ENCODE measurements at places on chromosomes 5 and 9. TPM values are rescaled to one million over a fixed set of nuclear protein-coding genes. Genes with fewer than 3 reads are reported as not detected.

ITGA1 gene
- total RNA-seq, result 23.1 TPM

FAM221B gene
- not detected for total RNA-seq

MYOT gene
- not detected for total RNA-seq

SPATA31E1 gene
- total RNA-seq, result not detected

CMYA5 gene
- 0.13 TPM for total RNA-seq

PCSK1 gene
- total RNA-seq, result not detected

FCN2 gene
- not detected for total RNA-seq

DNA sequence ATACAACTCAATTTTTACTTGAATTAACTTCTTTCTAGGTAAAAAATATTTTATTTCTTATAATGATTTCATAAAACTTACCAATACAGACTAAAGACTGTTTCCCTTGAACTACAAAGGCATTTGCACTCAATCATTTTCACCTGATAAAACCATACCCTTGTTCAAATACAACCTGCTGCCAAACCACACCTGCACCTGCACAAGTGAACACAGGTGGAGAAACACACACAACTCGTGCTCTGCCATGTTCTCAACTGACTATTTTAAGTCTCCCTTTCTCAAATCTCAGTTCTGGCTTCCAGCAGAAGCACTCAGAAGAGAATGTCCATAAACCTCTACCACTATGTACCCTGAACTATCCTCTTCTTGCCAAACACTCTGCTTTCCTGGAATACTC, 1892.1 kb downstream of the MAT2B start:
- no peak overlapping the region for H3K4me3 ChIP-seq
- no peaks in the 10 kb centered on the region for H3K27me3 ChIP-seq
- DNase-seq, result no peak
- no peaks in the 10 kb centered on the region for H3K36me3 ChIP-seq

DNA sequence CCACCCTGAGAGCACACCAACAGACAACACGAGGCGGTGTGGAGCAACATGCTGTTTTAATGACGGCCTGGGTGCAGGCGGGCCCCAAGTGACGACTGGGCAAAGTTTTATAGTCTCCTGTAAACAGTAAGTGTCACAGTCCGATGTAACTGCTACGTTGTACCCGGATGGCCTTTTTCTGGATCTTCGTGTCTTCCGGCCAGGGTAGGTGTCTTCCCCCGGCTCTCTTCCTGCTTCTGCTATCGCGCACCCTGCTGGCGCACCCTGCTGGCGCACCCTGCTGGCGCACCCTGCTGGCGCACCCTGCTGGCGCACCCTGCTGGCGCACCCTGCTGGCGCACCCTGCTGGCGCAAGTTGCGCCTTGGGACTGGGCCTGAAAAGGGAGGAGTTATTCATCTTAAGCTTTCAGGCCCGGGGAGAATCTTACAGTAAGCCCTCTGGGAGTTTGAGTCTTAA, 143.0 kb upstream of the TARS1 start:
- H3K27me3 ChIP-seq, result no peaks in the 10 kb centered on the region
- H3K27ac ChIP-seq, result no peak overlapping the region

GRCh38 chr5:97071101-97071500, 71.3 kb downstream of the LIX1 start:
- H3K4me3 ChIP-seq, result no peak overlapping the region
- no peaks in the 10 kb centered on the region for H3K36me3 ChIP-seq
- H3K27ac ChIP-seq, result no peak overlapping the region
- DNase-seq, result no peak

DNA sequence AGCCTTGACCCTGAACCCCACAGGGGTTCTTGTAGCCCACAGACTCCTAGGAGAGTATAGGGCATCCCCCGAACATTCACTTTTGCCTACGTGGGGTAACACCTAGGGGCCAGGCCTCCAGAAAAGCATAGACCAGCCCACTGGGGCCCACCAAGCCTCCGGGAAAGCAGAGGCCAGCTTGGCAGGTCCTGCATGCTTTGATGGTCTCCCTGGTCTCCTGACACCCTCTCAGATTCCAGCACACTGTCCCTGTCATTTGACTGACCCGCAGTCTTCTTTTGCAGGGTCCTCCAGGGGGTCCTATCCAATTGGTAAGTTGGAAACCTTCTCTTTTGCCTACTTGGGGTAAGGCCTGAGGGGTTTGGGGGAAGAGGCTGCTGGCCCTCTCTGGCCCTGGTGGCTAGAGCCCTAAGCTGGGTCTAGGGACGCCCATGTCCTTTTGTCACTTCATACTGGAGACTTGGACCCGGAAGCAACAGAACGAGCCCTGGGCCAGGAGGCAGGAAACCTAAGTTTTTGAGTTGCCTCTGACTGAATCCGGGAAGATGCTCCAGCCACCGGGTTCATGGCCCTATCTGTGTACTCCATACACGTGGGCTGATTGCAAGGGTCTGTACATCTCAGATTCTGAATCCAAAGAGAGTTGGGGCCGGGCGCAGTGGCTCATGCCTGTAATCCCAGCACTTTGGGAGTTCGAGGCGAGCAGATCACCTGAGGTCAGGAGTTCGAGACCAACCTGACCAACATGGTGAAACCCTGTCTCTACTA, 20.9 kb upstream of the ORM1 start:
- H3K4me1 ChIP-seq, result peaks cover 13% of the 10 kb centered on the region
- peaks cover 88% of the 10 kb centered on the region for H3K36me3 ChIP-seq
- H3K27ac ChIP-seq, result no peak overlapping the region
- no peaks in the 10 kb centered on the region for H3K27me3 ChIP-seq
- H3K4me3 ChIP-seq, result no peak overlapping the region

- no peaks in the 10 kb centered on the region for H3K27me3 ChIP-seq
- H3K27ac ChIP-seq, result no peak overlapping the region
- H3K36me3 ChIP-seq, result no peaks in the 10 kb centered on the region
- peaks cover 23% of the 10 kb centered on the region for H3K4me1 ChIP-seq
- DNase-seq, result no peak
These were observed 408.3 kb downstream of the DMRT2 start for GRCh38 chr9:1458503-1458902.

GRCh38 chr9:131406563-131407436, 12.9 kb downstream of the PRRC2B start:
- no peak for DNase-seq
- H3K27ac ChIP-seq, result peak overlapping the region; percentile 7
- 0 out of 3 replicates have a peak, but pooled peaks cover 5% of the 10 kb centered on the region for H3K36me3 ChIP-seq
- no peak overlapping the region for H3K4me3 ChIP-seq
- no peaks in the 10 kb centered on the region for H3K27me3 ChIP-seq
- peaks cover 100% of the 10 kb centered on the region for H3K4me1 ChIP-seq

Data from HepG2 (cell line).